Effector memory CD4-positive, alpha-beta T cell (primary cell): ENCODE measurements at places on chromosomes 7 and 10.

GRCh38 chr10:28180654-28181053, 122.2 kb downstream of the MPP7 start:
- DNase-seq: no peak

DNA sequence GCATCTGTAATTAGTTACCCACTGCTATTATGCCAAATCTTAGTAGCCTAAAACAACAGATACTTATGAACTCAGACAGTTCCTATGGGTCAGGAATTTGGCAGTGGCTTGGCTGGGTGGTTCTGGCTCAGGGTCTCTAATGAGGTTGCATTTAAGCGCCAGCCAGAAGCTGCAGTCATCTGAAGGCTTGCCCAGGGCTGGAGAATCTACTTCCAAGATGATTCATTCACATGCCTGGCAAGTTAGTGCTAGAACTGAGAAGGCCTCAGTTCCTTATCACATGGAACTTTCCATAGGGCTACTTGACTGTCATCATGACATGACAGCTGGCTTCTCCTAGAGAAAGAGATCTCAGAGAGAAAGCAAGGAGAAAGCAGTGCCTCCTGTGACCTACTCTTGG, 121.3 kb downstream of the AVL9 start:
- DNase-seq: no peak

DNA sequence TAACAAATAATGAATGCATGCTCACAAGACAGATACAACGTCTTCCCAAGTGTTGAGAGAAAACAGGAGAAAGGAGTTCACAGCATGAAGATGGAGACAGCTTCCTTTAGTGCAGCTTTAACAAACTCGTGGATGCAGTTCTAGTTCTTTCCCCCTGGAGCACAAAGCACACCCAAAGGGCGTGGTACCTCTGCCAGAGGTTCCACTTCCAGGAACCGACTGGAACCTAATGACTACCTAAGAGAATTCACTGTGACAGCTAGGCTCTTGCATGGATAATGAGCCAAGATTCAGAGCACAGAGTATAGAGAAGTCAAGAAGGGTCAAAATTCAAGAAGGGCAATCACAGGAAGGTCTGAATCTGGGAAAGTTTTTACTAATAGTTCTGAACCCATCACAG, 673.2 kb downstream of the XPNPEP1 start:
- no peak for DNase-seq

- DNase-seq: no peak
Observed at GRCh38 chr7:38748056-38748610, 117.0 kb upstream of the AMPH start.
